ENCODE measurements at places on chromosomes 5 and 9.

GRCh38 chr9:108919517-108919916, 14.4 kb downstream of the ELP1 start:
- DNase-seq, result no peak

- DNase-seq, result no peak
Observed at GRCh38 chr5:1564182-1564748, 40.5 kb upstream of the LPCAT1 start.

GRCh38 chr5:135694012-135694411, 115.2 kb upstream of the CXCL14 start:
- no peak for DNase-seq

GRCh38 chr9:95070549-95071021, 246.9 kb downstream of the FANCC start:
- no peak for DNase-seq

DNA sequence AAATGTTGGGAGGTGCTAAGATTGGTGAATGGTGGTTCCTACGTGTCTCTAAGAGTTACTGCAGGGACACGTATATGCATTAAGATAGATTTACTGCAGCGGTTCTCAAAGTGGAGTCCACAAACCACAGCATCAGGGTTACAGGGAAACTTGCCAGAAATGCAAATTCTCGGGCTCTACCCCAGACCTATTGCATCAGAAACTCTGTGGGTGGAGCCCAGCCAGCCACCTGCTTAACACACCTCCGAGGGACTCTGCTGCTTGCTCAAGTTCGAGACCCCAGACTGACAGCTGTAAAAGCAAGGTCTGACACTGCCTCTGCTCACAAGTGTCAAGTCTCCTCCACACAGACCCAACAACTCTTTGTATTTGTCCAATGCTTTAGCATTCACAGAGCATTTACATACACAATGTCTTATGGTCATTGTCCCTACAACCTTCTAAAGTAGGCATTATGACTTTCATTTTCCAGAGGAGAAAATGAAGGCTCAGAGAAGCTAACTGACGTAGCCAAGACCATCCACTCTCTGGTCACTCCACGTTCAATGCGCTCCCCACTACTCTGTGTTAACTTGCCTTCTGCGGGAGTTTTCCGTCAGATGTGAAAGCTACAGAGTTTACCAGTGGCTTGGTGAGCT, 48.8 kb downstream of the HSD17B3 start:
- DNase-seq, result no peak

DNA sequence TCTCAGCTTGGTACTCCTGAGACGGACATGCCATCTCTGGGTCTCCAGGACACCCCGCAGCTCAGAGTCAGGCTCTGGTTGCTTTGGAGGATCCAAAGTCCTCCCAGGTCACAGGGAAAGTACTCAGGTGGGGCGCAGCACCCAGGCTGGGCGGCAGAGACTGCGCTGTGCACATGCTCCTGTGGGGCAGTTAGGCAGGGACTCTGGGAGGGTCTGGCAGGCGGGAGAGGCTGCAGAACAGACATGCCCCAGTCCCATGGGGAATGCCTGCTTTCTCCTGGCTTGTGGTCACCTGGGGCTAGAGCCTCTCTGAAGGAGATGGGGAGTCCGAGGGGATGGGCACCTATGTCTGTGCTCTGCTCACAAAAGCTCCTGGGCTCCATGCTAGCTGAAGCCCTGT, 45.3 kb upstream of the ITGA2 start:
- DNase-seq, result no peak

GRCh38 chr5:175475248-175475647, 3.1 kb upstream of the SFXN1 start:
- DNase-seq, result no peak

- no peak for DNase-seq
Observed at GRCh38 chr9:445033-445432, 230.4 kb downstream of the DOCK8 start.

- DNase-seq, result no peak
Observed at GRCh38 chr5:59164041-59164830, 581.4 kb downstream of the RAB3C start.

Data from NCI-H446 (cell line).